ENCODE measurements at places on chromosomes 2 and 18.
A peak's percentile ranks its signal among the peaks of the same experiment; 100 is the strongest.

DNA sequence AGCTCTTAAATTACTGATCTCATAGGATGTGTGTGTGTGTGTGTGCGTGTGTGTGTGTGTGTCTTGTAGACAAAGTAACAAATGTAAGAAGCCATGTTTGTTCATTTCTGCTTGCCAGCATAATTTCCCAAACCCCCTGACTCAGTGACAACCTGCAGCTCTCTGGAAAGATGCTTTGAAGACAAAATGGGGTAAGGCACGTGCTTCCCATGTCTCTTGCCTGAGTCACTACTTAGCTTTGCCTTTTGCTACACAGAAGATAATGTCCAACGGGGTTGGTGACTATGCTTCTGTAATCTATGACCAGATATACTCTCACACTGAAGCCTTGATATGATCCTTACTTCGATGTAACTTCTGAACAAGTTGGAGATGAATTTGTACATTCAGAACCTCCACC lies 332.0 kb downstream of the SLC4A3 start:
- DNase-seq = no peak

DNA sequence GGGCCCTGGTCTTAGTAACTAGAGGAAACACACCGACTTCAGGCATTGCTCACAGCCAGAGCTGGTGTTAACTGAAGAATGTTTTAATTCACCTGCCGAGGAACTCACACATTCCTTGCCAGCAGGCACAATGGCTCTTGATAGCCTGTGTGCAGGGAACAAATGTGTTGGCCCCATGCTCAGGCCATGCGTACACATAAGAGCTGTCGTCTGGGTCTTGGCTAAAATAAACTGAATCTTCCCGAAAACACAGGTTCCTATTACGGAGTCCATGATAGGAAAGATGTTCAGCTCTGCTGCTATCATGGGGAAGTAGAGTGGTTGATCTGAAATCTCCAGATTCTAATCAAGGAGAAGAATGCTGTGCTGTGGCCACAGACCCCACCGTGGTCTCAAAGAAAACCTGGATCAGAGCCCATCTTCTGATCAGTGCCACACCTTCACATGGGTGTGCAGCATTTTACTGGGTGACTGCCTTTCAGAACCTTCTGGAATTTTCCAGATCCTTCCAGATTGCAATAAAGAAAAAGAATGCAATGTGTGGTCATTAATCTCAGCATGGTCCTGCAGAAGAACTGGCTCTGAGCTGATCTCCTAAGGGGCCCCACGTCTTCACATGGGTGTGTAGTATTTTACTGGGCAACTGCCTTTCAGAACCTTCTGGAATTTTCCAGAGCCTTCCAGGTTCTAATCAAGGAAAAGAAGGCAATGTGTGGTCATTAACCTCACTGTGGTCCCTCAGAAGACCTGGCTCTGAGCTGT lies 17.2 kb downstream of the MBP start:
- peak; percentile 39 for DNase-seq

DNA sequence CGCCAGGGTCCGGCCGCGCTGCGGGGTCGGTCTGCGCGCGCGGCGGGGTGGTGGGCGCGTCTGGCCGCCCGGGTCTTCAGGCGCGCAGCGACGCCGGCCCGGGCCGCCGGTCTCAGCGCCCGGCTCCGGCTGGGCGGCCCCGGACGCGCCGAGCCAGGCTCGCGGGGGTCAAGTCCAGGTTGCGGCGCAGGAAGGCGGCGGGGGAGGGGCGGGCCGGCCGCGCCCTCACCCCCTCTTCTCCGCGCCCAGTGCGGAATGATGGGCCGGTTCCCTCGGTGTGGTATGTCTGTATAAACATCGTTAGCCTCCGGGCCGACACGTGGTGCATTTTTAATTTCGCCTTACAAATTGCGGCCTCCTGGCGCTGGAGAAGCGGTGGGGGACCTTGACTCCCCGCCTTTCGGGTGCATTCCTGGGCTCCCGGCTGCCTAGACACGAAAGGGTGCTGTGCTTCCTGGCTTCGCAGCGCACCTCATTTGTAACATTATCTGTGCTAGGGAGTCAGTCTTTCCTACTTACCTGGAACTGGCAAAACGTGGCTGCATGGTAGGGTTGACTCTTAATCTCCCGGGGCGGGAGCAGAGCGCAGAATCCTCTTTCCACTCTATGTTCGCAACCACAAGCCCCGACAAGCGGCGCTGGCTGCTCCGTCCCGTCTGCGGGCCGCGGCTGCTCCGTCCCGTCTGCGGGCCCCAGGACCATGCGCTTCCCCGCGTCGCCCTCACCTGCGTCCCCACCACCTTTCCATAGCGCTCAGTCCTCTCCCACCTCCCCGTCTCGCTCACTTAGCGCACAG lies 69.0 kb downstream of the CTAGE1 start:
- no peak for DNase-seq

DNA sequence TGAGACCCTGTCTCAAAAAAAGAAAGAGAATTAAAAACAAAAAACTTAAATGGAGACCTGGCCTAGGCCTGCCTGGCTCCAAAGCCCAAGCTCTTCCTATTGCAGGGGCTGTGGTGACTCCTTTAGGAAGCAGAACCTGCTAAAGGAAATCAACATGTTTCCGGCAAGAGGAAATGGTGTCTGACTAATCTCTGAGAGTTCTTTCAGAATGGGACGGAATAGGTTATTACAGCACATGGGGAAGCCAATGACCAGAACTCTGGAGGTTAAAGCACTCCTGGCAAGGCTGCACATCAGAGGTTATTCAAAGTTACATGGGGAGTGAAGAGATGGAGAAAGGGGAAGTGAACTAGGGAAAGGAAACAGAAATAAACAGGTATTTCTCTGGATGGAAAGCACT lies 21.4 kb downstream of the KIF3C start:
- DNase-seq = no peak

GRCh38 chr2:169891593-169892298 lies 64.5 kb downstream of the UBR3 start:
- DNase-seq = no peak

DNA sequence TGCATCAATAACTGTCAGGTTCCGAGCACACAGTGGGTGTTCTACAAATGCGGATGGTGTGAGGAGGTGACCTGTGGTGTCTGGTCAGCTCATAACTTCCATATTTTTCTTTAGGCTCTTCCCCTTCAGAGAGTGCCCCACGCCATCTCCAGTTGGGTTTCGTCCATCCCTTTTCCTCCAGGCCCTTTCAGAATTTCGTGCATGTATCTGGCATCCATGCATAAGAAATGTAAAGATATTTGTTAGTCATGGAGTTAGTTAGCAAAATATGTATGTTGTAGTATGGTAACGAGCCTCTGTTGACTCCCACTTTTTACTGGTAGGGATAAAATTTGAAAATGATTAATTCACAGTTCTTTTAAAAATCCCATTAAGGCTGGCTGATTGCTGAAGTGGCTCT lies 67.2 kb downstream of the SNTG2 start:
- DNase-seq = no peak

- no peak for DNase-seq
These were observed 706.6 kb downstream of the CBLN2 start for GRCh38 chr18:71837547-71837946.

All from ACHN (cell line).